CD4-positive, alpha-beta T cell treated with Interleukin-15 for 4 hours (primary cell): ENCODE measurements at places on chromosomes 5 and 9.

GRCh38 chr5:175206669-175207068 is 237.3 kb downstream of the DRD1 start:
- no peak for DNase-seq

- peak; percentile 1 for DNase-seq
These were observed 123.9 kb upstream of the HAPLN1 start for GRCh38 chr5:83844449-83845068.

DNA sequence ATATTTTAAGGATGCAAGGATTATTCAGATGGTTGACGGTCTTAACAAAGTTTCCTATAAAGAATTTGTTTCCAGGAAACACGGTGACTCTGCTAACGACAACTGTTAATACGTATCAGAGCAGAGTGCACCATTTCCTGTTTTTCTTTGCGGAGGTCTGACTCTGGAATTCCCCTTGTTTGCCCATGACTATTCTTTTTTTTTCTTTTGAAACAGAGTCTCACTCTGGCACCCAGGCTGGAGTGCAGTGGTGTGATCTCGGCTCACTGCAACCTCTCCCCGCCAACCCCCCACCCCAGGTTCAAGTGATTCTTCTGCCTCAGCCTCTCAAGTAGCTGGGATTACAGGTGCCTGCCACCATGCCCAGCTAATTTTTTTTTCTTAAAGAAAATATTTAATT is 115.9 kb downstream of the CDC42SE2 start:
- DNase-seq = peak; percentile 84

- DNase-seq = no peak
These were observed 59.3 kb downstream of the AHRR start for GRCh38 chr5:380701-381309.

- DNase-seq = no peak
These were observed 12.7 kb upstream of the SVEP1 start for GRCh38 chr9:110592044-110592830.

- DNase-seq = no peak
These were observed 496 bp downstream of the CXCL14 start for GRCh38 chr5:135578305-135578684.

- no peak for DNase-seq
These were observed 139.6 kb downstream of the SPATA31D1 start for GRCh38 chr9:82128011-82128696.

DNA sequence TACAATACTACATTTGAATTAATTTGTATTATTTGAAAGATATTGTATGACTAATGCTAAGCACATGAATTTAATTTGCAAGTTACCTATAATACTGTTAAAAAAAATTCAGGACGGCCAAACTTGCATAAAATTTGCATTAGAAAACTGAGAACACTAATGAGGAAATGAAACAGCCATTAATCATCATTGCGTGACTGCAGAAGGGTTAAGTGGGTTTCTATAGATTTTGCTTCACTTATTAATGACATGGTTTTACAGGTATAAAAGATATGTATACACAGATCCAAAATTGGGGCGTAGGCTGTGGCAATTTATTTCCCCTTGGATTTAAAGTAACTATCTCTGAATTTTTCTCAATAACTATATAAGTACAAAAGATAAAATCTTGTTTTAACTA is 882.6 kb downstream of the PTPRD start:
- DNase-seq = no peak

GRCh38 chr9:3243683-3244082 is 282.1 kb downstream of the RFX3 start:
- no peak for DNase-seq

- DNase-seq = no peak
These were observed 5.2 kb downstream of the EGR1 start for GRCh38 chr5:138470322-138471051.
